Naive thymus-derived CD8-positive, alpha-beta T cell (primary cell): ENCODE measurements at places on chromosomes 16 and 17. TPM values are rescaled to one million over a fixed set of nuclear protein-coding genes. Genes with fewer than 3 reads are reported as not detected.

Gene CDH5
- total RNA-seq: not detected

Gene MPP3
- total RNA-seq: not detected

Gene PNPO
- total RNA-seq: 20.8 TPM

Gene C17orf100
- total RNA-seq: 3.4 TPM

Gene RPTOR
- 53.5 TPM for total RNA-seq

Gene DCTPP1
- total RNA-seq: 16.7 TPM

Gene ZFPM1
- 10.8 TPM for total RNA-seq

Gene DBNDD1
- 0.57 TPM for total RNA-seq

Gene SP6
- total RNA-seq: 0.33 TPM

Gene GFOD2
- 13.0 TPM for total RNA-seq

Gene ZDHHC1
- total RNA-seq: 0.52 TPM

Gene CCL11
- total RNA-seq: not detected

Gene CYGB
- 2.1 TPM for total RNA-seq

Gene ALOX12B
- total RNA-seq: 1.5 TPM

Gene NPIPA2
- 4.3 TPM for total RNA-seq

Gene KRT38
- total RNA-seq: not detected

Gene GLG1
- total RNA-seq: 195 TPM

Gene MYH2
- total RNA-seq: not detected

Gene CTRL
- total RNA-seq: 10.5 TPM

Gene TEX19
- not detected for total RNA-seq

Gene SLC5A11
- total RNA-seq: 0.22 TPM

Gene GLP2R
- total RNA-seq: not detected
